Left colon (tissue), 2 donors: ENCODE measurements at places on chromosomes 12 and 14.

DNA sequence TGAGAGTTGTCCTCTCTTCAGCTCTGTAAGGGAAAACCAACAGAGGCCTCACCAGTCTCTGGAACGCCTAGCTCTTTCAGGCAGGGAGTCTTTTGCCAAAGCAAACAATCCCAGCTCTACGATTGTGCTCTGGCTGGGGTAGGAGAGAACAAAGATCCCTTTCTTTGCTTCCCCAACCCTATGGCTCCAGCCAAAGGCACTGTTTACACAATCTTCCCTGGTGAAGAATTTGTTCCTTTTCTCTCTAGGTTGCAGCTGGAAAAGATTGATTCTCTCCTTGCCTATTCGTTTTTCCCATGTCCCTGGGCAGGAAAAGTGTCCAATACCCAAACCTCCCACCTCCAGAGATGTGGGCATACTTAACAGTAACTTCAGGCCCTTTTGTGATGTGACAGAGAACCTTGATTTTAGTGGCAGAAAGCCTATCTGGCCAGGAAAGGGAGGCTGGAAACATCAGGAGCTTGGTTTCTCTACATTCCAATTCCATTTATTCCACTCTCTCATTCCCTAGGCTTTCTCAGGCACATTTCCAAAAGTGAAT, 16.8 kb downstream of the ATP5MC2 start:
- peak; percentile 38 for DNase-seq

GRCh38 chr14:64474041-64474440, 8.7 kb downstream of the AKAP5 start:
- DNase-seq = no peak

DNA sequence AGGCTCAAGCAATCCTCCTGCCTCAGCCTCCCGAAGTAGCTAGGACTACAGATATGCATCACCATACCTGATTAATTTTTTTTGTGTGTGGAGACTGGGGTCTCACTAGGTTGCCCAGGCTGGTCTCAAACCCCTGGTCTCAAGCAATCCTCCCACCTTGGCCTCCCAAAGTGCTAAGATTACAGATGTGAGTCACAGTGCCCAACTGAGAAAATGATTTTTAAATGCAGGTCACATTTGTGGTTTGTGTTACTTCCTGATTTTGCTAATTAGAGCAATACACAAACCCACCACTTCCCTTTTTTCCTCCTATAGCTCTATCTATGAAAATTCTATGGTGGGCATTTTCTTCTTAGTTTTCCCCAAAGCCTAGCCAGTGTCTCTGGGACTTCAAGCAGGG, 45.5 kb upstream of the TMEM263 start:
- no peak for DNase-seq

- no peak for DNase-seq
These were observed 18.2 kb upstream of the CLEC2D start for GRCh38 chr12:9651265-9651729.

DNA sequence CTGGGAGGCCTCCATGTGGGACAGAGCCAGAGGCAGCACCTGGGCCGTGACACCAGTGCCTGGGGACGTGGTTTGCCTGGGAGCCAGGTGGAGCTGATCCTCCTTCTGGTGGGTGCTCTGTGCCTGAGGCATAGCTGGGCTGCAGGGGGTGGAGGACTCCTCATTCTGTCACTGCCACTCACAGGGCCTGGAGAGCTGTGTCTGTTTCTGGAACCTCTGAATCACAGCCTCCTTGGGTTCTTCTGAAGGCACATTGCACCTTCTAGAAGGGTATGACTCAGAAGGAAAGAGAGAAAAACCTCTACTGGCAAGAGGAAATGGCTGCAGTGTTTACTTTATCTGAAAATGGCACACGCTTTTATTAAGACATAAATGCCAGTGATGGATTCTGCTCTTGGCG, 659.8 kb downstream of the VRK1 start:
- DNase-seq = no peak

GRCh38 chr12:116125956-116126566, 151.4 kb downstream of the MED13L start:
- no peak for DNase-seq

GRCh38 chr14:65872536-65872935, 460.0 kb downstream of the FUT8 start:
- DNase-seq = no peak

- DNase-seq = no peak
These were observed 59.3 kb upstream of the BDKRB2 start for GRCh38 chr14:96145116-96145864.

DNA sequence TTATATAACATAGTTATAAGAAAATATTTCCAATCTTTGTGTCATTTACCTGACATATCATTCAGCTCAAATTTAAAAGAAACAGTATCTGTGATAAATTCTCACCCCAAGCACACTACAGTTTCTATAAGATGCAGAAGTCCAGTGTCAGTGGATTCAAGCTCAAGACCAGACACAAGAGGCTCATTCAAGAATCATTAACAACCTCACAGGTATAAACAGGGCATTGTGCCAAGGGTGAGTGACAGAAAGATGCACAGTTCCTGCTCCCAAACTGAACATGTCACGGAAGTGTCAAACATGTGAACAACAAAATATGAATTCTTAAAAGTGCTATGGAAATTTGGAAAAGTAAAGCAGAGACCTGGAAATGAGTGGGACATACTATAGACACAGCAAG, 12.8 kb downstream of the ATP2B1 start:
- no peak for DNase-seq

GRCh38 chr14:22517117-22517720, 71.8 kb downstream of the DAD1 start:
- no peak for DNase-seq

- DNase-seq = no peak
These were observed 14.8 kb downstream of the PPP2R5C start for GRCh38 chr14:101776344-101776743.

DNA sequence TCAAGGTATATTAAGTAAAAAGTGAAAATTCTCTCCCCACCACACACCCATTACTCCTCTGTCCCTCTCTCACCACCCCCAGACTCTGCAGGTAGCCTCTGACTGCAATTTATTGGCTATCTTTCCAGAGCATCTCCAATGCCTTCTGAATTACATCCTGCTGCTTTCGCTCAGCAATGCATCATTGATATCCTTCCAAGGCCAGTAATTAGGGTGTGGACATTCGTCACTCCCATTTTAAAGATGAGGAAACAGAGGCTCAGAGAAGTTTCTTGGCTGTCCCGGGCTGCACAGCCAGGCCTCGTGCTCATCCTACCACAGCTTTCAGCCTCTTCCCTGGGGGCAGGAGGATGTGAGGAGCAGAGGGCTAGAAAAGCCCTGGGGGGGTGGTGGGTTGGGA, 23.6 kb upstream of the PGF start:
- no peak for DNase-seq

DNA sequence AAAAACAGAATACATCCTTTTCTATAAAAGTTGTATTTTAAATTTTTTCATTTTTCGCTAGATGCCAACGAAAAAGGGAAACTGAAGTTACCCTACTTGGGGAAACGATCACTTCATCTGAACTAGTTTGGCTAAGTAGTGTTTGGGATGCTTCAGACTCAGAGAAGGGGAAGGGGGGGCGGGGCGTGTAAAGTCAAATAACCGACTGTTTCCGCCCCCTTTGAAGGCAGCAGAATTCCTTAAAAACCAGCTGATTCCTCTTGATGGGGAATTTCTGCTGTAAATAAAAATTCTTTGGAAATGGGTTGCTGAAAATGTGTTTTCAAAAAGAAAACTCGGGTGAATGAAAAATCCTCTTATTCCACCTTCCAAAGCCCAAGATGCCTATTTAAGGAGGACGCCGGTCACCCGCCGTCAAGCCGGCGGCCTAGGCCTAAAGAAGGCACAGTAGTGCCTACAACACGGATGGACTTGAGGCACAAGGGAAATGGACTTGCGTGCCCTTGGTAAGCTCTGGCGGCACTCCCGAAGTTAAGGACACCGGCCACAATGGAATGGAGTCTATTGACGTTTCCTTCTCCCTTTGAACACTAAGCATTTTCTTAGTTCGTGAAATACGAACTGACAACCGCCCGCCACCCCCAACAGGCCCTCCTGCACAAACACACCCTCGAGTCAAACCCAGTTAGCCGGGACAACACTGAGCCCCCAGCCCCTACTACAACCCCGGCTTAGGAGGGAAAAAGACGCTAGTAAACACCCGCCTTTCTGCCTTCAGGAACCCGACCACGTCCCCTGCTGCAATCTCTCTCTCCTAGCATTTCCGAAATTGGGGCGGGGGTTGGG, 1.9 kb downstream of the ATXN2 start:
- peak; percentile 60 for DNase-seq

DNA sequence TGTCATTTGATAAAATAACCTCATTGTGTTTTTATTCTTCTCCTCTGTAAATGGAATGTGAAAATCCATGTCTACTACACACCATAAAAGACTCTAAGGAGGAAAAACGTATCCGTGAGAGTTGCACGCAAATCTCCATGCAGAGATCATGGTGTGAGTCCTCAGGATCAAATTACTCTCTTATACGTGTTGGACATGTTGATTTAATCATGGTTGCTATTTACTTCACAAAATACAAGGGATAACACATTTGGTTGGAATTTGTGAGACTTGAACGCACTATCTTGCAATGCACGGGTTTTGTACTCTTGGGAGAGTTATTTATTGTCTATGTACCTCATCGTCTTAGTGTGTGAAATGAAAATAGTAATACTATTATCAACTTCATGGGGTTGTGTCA, 128.0 kb upstream of the RASSF8 start:
- DNase-seq = no peak

DNA sequence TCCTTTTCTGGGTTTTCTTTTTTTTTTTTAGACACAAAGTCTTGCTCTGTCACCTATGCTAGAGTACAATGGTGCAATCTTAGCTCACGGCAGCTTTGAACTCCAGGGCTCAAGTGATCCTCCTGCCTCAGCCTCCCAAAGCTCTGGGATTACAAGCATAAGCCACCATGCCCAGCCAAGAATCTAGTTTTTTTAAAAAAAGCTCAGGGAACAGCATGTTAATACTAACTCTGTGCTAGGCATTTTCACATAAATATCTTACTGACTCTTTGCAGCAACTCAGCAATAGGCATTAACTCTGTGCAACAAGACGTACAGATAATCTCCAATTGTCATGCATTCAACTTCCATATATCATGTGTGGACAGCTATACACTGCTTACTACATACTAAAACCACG, 97.4 kb downstream of the LLPH start:
- no peak for DNase-seq

DNA sequence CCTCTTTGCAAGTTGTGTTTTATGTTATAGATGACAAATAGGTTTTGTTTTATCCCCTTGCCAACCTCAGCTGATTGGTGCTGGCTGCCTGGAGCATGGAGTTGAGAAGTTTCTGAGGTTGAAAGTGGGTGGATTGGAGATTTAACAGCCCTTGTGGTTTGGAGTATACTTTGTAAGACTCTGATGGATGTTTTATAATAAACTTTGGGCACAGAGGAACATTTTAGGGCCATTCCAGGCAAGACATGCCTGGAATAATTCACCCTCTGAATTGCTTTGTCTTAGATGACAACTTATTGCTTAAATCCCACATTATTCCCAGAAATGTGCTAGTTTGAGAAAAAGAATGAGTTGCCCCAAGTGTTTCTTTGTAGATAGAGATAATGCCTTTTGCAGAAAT, 158.9 kb downstream of the SLC5A8 start:
- no peak for DNase-seq

DNA sequence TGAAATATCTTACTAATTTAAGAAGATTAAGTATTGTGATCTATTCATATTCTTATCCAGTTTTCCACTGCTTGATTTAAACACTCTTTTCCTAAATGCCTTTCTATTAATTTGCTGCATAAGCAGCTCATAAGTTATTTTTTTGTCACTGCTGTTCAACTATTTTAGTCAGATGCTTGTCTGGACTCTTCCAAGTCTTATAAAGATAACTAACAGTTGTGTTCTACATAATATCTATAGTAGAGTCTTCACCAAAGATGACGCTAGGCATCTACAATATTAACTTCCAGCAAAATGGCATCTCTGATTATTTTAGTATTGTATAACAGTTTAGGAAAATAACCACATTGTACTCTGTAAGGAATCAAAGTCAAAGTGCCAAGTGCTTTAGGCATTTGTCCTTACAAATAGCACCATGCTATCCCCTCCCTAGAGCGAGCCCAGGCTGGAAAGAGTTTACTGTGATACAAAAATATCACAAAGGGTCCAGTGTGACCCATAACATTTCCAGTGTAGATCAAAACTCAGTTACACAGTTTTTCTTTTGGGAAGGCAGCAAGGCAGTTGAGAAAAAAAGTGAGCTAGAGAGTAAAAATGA, 98.2 kb downstream of the DENND5B start:
- DNase-seq = no peak

- DNase-seq = peak; percentile 89
These were observed 108.5 kb downstream of the SCARB1 start for GRCh38 chr12:124754949-124755800.

DNA sequence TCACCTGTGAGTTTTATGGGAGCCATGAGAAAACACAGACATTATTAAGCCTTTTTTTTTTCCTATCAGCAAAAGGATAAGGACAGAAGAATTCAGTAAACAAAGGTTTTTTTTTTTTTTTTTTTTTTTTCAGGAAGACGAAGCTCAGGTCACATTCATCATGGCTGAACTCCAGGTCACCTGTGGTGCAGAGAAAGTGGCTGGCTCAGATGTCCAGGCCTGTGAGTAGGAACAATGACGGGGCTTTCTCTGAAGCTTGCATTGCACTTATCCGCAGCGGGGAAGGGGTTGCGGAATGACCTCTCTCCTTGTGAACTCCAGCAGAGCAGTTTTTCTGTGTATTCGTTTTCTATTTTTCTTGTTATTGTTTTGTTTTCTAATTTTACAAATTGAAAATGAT, 759.6 kb upstream of the TMEM132C start:
- no peak for DNase-seq

GRCh38 chr12:49633703-49634345, 10.5 kb downstream of the PRPF40B start:
- no peak for DNase-seq

GRCh38 chr12:6828781-6829535, 751 bp downstream of the P3H3 start:
- peak; percentile 58 for DNase-seq

GRCh38 chr12:20028033-20028432, 340.3 kb upstream of the PDE3A start:
- no peak for DNase-seq

DNA sequence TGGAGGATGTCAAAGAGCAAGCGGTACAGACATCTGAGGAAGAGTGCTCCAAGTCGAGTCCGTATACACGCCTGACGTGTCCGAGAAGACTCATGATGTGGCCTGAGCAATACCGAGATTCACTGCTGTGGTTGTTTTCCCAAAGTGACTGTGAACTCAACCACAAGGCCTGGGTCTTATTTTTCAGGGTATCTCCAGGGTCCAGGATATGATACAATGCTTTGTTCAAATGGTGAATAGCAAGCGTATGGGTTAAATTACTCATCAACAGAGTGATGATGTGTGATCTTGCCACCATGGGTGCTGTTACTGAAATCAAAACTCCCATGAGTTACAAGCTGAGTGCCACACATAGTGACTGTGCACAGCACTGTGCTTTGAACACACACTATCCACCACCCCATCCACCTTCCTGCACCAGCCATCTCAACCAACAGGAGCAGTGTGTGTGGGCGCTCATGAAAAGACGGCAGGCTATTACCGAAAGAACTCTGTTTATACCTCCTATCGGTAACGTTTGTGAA, 109.6 kb downstream of the BCAT1 start:
- DNase-seq = no peak
